T-helper 1 cell (primary cell): ENCODE measurements at places on chromosomes 5 and 9.

DNA sequence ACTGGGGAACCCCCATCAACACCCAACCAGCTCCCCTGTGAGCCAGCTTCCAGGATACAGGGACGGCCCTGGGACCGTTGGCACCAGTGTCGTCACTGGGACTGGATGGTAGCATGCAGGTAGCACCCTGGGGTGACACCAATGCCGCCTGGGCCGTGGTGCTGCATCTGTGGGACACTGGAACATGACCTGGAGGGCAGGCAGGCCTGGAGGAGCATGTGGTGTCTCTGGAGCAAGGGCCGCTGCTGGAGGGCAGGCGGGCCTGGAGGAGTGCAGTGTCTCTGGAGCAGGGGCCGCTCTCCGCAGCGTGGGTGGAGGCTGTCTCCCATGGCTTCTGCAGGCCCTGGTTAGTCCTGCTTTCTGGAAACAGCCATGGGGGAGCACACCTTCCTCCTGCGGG is 13.1 kb downstream of the LPCAT1 start:
- DNase-seq = no peak

GRCh38 chr5:8650186-8650585 is 781.2 kb downstream of the MTRR start:
- no peak for DNase-seq

DNA sequence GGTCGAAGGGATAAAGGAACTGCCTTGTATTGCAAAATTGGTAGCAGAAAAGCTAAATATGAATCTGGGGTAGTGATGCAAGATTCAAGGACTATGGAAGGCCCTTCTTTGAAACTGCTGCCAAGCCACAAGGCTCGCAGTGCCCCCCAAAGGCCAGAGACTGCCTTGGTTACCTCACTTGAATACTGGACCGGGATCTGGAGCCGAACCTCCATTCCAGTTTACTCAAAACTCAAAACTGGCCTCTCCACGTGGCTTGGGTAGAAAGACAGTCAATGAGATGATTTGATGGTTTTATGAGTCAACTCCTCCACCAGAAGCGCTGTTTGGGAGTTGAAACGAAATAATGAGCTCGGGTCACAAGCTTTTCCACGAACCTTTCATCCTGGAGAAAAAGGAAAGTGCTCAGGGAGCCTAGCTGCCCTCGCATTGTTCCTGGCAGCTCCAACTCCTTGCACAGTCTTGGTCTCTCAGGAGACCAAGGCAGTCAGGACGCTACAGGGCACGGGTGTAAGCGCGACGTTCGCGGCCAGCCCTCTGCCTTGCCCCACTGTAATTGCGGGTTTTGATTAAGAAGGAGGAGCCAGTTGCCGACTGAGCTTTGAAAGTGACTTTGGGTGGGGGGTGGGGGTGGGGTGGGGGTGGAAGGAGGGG is 2.8 kb downstream of the ST8SIA4 start:
- DNase-seq = no peak

GRCh38 chr9:132854832-132855231 is 23.3 kb downstream of the AK8 start:
- no peak for DNase-seq

DNA sequence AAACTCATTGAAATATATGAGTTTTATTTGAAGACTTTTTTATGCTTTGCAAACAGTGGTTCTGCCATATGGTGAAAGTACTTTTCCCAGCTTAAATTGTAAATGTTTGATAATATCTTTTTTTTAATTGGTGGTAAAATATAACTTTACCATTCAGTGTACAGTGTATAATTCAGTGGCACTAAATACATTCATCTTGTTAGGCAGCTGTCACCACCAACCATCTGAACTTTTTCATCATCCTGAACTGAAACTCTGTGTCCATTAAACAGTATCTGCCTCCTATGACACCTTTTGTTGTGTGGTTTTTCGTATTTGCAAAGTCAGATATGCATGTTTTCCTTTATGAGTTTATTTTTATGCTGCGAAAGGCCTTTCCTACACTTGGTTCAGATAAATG is 45.1 kb downstream of the FBXO38 start:
- DNase-seq = no peak

GRCh38 chr9:133023117-133023890 is 7.5 kb upstream of the GTF3C5 start:
- peak; percentile 13 for DNase-seq

- DNase-seq = no peak
Measured at GRCh38 chr9:133999851-134000265, 7.7 kb upstream of the VAV2 start.

DNA sequence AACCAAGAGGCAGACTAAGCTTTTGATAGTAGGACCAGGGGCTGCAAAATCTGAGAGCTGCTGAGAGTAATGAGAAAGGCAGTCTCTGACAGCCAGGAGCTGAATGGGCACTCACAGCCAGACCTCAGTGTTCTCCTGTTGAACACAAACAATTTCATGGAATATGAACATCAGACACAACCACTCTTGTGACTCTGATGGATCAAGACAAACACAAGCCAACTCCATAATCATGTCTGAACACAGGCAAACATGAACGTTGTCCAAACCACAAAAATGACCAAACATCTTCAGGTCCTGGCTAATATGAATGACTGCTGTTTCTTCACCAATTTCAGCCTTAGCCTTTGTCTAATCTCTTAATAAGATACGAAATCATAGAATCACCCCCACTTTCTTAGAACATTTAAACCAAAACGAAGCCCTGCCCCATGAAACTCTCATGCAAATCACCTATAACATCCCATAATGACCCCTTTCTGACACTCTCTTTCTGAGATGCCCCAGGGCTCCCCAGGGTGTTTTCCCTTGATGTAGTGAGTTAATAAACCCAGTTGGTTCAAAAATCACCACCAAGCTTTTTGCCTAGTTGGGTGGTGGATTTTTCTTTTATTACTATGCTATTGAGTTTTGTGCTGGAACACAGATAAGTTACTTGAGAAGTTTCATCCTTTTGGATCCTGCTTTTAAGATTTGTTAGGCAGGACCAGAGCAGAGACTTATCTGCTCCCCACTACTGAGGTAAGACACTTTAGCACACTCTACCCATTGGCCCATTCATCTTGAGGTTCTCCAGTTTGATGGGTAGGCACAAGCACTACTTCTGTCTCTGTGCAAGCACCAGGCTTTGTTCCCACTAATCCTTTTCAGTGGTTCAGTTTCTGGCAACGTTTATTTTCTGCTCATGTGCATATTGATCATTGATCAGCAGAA is 5.9 kb upstream of the ERAP2 start:
- peak; percentile 66 for DNase-seq

- DNase-seq = no peak
Measured at GRCh38 chr5:95619514-95620029, 315 bp upstream of the GPR150 start.

DNA sequence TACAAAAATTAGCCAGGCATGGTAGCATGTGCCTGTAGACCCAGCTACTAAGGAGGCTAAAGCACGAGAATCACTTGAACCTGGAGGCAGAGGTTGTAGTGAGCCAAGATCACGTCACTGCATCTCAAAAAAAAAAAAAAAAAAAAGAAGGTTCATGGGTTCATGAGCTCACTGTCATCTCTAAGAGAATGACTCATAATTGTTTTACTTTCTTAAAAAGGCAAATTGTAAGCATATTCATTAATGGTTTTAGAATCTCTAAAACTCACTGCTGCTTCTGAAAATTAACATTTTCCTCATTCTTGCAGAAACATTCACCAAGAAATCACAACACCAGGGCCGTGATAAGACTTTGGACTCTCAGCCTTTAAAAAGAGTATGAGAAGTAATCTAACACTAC is 103.6 kb downstream of the GNA14 start:
- DNase-seq = no peak

DNA sequence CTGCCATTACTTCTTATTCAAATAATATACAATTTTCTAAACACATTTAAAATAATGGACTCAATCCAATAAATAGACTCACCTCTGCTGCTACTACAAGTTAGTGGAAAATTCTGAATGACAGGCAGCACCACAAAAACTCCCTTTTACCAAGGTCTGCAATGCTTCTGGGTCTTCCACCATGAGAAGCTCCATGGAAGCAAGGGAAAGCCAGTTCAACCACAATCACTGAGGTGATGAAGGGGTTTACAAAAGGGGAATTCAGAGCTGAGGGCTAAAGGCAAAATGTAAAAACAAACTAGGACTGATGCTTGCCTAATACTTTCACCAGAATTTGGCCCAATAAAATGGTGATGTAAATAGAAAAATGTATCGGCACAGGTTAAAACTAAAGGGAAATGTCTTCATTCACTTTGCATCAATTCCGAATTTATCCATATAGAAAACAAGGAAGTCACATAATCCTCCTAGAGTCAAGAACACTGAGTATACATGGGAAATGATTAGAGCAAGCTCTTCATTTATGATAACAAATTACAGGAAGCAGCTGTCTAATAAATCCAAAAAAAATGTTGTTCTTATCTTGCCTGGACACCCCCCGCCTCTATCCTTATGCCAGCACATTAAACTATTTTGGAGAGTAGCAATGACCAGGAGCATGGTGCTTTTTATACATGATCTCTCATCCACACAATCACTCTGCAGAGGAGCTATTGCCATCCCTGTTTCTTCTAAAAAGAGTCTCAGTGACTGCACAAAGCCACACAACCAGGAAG is 66.3 kb upstream of the NFIB start:
- no peak for DNase-seq

DNA sequence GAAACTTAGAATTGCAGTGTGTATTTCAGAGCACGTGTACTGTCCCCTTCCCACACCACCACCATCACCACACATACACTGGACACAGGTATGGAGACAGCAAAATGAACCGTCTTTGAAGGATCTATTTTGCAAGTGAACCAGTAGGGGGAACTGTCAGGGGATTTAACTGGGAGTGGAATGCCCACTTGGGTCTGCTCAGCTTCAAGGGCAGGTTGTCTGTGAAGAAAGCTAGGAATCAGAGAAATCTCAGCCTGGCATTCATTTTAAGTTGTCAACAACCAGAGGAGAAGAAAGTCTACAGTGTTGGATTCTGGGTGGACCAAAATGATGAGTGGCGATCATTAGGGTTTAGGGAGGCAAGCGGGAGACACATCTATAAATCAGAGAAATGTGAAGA is 147.0 kb downstream of the DCP2 start:
- no peak for DNase-seq

GRCh38 chr5:111439473-111440075 is 72.8 kb downstream of the STARD4 start:
- no peak for DNase-seq

GRCh38 chr5:88552426-88552825 is 283.8 kb upstream of the TMEM161B start:
- no peak for DNase-seq

DNA sequence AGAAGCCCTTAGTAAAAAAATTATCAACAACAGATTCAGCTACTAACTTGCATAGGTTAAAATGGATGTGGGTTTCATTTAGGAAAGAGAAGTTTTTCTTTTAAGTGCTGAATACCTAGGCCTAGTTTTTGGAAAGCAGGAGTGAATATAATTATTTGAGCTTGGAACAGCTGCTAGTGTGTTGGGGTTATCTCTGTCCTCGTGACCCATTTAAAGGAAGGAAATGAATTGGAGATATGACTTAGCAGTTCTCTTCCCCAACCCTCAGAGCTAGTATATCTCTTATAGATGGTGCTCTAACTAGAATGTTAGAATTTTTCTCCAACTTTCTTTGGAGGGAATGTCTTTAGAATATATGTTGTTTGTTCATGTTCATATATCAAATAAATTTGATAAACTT is 38.6 kb downstream of the ZNF366 start:
- DNase-seq = no peak

DNA sequence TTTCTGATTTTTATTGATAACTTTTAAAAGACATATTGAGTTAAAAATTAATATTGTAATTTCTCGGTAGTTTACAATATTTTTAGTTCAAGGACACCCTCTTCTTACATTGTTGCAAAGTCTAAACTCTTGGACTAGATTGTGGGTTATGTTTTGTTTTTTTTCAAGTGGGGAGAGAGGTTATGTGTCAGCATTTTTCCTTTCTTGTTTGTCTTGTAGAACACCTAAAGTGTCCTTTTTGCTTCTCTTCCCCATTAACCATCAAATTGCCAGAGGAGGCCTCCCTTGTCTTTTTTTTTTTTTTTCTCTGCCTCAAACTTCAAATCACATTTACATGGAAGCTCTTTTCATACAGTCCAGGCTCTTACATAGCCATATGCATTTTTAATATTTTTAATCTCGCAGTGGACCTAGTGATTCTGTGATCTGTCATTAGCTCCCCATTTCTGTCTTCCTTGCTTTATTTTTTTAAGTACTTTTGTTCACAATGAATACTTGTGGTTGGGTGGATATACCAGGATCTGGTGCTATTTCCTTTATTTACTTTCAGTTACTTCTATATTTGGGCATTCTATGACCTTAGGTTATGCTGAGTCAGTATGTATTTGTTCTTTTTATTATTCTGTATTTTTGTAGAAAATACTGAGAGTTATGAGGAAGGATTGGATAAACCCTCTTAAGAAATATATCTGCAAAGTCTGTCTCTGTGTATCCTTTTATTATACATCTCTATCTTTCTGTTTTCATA is 2280.6 kb upstream of the ACO1 start:
- no peak for DNase-seq

- no peak for DNase-seq
Measured at GRCh38 chr9:7523426-7524043, 276.0 kb downstream of the DMAC1 start.

DNA sequence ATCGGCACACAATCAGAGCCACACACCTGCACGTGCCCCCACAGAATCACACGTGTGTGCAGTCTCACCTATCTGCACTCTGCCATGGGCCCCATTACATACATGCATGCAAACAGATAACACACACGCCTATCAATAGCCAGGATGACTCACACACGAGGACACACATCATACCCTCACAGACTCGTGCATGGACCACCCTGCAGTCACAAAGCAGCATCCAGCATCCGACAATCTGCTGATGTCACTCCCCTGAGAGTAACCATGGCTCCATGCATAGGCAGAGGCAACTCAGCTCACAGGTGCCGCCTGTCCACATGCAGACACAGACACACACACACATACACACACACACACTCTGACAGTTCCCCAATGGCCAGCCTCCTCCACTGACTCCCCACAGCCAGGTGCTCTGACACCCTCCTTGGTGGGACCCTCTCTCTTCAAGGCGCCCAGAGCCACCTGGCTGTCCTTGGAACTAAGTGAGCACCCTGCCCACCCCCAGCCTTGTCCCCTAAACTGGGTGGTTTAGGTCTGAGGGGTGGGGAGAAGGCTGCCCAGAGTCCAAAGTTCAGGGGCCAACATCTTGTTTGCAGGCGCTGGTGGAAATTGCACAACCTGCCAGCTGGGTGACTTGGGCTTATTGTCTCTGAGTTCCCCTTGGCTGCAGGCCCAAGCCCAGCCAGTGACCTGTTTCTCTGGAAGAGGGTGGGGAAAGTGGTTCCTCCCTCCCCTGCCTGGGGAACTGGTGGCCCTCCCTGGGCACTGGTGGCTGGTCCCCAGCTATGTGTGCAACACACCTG is 34.6 kb upstream of the NEK6 start:
- DNase-seq = no peak

GRCh38 chr5:78127875-78128274 is 166.6 kb downstream of the AP3B1 start:
- no peak for DNase-seq

DNA sequence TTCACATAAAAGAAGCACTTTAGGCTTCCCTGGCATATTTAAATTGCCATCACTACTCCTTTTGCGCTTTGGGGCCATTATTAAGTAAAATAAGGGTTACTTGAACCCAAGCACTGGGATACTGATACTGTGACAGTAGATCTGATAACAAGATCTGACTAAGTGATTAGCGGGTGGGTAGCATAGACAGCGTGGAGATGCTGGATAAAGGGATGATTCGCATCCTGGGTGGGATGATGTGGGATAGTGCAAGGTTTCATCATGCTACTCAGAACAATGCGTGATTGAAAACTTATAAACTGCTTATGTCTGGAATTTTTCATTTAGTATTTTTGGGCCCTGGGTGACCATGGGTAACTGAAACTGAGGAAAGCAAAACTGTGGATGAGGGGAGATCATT is 75.1 kb downstream of the PTTG1 start:
- no peak for DNase-seq
